ENCODE measurements at places on chromosomes 11 and 22.

- no peak for DNase-seq
Observed at GRCh38 chr22:36442506-36443197, 38.8 kb downstream of the TXN2 start.

DNA sequence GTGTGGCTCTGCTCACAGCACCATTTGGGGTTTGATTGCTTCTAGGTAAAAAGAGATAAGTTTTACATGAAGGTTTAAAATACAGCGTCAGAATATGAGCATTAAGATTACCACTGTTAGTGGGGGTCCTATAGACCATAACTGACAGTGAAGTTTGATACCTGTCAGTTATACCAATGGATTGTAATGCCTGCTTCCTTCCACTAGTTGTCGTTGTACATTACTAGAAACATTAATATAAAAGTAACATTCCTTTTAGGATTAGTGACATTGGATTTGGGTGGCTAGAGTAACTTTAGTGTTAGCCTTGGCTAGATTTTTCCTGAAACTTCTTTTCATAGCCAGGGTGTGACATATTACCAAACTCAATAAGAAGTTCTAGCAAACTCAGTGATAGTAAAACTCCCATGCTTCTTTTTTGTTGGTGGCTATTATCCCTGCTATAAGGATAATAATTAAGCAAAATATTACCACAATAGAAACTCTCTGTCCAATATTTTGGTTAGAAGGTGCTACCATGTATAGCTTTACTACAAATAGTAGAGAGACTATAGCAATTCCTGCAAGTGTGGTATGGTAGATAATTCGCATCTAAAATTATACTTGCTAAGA, 57.1 kb downstream of the FAM181B start:
- no peak for DNase-seq

DNA sequence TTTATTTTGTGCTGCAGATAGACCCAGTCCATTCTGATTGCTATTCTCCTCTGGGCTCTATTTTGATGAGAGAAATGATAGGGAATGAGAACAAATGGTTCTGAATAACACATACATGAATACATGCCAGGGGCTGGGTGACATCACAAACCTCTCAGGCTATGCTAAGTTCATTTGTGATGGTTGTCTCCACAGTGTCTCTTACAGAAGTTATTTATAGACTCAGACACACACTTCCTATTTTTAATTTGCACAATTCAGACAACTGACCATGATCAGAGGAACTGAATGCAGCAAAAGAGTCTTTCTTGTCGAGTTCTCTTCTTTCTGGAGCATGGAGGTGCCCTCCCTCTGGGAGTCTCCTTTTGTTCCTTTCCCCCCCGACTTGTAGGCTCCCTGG, 991.7 kb downstream of the OPCML start:
- DNase-seq: no peak

DNA sequence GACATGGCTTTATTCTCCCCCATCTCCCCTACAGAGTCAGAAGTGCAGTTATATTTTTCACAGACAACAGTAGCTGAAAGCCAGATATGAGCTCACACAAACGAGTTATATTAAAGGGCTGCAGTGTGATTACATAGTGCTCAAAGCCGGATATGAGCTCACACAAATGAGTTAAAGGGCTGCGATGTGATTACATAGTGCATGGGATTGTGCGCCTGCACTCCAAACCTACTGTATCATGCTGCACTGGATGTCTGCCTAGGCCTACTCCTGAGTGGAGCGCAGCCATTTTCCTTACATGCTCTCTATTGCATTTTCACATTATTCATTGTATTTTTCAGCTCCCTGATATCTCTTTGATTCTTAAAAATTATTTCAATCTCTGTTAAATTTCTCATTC, 414.6 kb upstream of the LARGE1 start:
- DNase-seq: no peak

- no peak for DNase-seq
Observed at GRCh38 chr22:28557184-28557583, 122.5 kb downstream of the TTC28 start.

Measured in esophagus squamous epithelium (tissue), 5 donors.